Adrenal gland (tissue), 19 donors: ENCODE measurements at places on chromosomes 16 and 17.

GRCh38 chr17:35079547-35080423 is 16.3 kb upstream of the RFFL start:
- DNase-seq: no peak

DNA sequence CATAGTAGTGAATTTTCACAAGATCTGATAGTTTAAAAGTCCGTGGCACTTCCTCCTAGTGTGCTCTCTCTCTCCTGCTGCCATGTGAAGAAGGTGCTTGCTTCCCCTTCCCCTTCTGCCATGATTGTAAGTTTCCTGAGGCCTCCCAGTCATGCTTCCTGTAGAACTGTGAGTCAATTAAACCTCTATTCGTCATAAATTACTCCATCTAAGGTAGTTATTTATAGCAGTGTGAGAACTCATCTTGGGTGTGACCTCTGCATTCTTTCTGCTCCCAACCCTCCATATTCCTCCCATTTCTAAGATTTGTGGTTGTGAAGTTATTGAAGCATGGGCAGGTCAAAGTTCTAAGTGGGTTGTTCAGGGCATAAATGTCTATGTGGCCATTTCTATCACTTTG is 62.1 kb upstream of the ADAMTS18 start:
- DNase-seq: no peak

- DNase-seq: no peak
Measured at GRCh38 chr16:23368469-23368868, 66.4 kb downstream of the SCNN1B start.

DNA sequence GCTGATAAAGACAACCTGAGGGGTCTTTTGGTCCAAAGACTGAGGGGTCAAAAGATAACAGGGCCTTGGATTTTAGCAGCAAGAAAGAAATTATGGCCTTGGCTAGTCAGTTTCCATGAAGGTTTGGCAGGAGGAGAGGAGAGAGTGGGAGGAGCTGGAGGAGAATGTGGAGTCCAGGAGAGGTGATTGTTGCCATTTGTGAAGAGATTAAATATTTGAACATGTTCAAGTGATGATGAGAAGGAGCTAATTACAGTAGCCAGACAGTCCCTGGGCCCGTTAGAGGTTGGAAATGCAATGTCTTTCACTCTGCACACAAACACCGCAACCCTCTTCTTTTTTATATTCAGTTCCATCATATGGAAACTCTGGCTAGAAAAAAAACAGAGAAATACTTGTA is 68.6 kb downstream of the TNRC6C start:
- DNase-seq: no peak

DNA sequence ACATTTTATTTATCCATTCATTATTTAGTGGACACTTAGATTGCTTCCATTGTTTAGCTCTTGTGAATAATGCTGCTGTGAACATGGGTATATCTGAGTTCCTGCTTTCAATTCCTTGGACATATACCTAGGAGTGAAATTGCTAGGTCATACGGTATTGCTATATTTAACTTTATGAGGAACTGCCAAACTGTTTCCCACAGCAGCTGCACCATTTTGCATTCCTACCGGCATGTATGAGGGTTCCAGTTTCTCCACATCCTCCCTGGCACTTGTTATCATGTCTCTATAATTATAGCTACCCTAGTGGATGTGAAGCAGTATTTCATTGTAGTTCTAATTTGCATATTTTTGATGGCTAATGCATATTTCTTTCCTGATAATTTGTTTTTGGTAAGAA is 23.7 kb upstream of the DRG2 start:
- no peak for DNase-seq

- DNase-seq: no peak
Measured at GRCh38 chr17:36856903-36857381, 80.3 kb upstream of the LHX1 start.

DNA sequence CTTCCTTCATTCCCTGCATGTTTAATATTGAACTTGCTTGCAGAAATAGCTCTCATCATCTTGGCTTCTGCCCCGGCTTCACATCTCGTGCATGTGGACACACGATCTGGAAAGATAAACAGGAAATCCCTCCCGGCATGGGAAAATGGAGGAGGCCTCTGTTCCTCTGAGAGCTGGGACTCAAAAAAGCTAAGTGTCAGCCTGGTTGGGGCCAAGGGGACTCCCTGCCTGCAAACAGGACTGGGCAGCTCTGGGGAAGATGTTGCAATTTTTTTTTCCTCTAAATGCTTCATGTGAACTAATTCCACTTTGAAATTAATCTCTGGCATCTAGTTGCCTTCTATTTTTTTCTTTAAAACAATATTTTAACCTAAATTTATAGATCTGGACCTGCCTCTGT is 24.8 kb downstream of the ITPRIPL2 start:
- DNase-seq: peak; percentile 71

GRCh38 chr17:17114592-17115225 is 72.5 kb downstream of the MPRIP start:
- DNase-seq: no peak

DNA sequence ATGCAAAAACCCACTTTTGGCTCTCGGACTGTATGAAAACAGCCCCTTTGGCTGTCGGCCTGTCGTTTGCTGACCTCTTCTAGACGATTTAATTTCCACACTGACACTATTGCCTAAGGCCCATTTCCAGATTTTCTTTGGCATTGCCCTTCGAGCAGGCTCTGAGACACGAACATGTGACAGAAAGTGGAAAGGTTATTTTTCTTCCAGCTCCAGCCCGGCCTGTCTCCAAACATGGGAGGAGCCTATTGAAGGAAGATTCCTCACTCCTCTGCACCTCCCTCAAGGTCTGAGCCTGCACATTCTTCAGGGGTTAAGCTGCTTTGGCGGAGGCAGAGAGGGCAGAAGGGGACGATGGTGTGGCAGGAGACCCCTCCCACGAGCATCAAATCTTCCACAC is 85.9 kb upstream of the FOXF1 start:
- DNase-seq: no peak

- DNase-seq: no peak
Measured at GRCh38 chr16:75789237-75789636, 62.9 kb upstream of the CPHXL start.

- DNase-seq: no peak
Measured at GRCh38 chr17:65527857-65528591, 33.4 kb downstream of the AXIN2 start.

DNA sequence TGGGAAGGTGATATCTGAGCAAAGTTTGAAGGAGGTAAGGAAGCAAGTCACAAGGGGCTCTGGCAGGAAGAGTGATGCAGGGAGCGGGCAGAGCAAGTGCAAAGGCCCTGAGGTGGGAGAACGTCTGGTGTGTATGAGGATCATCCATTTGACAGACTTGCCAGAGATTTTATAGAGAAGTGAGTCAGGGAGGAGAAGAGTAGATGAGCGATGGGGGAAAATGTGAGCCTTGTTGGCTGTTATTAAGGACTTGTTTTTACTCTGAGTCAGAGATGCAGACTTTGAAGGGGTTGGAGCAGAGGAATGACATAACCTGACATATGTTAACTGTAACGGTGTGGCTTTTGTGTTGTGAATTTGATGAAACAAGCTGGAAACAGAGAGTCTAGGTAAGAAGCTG is 3.5 kb upstream of the CLEC10A start:
- no peak for DNase-seq

DNA sequence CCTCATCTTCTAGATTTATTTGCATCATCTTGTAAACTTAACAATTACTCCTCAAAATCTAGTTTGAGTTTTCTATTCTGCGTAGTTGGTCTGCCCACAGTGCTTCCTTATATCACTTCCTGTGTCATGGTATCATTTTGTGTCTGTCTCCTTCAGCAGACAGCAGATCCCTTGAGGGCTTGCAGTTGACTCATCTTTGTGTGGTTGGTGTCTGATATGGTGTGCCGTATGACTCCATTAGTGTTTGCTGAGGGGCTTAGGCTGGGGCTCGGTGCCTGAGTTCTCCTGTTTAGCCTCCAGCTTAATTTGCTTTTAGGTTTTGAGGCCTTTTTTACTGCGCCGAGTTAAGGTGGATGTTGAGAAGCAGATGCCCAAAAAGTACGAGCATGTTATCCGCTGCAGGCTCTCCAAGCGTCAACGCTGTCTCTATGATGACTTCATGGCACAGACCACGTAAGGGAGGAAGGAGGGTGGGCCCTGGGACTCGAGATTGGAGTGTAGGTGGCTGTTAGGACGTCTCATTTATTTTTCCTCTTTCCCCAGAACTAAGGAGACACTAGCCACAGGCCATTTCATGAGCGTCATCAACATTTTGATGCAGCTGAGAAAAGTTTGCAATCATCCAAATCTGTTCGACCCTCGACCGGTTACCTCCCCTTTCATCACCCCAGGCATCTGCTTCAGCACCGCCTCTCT is 16.9 kb downstream of the SRCAP start:
- no peak for DNase-seq

DNA sequence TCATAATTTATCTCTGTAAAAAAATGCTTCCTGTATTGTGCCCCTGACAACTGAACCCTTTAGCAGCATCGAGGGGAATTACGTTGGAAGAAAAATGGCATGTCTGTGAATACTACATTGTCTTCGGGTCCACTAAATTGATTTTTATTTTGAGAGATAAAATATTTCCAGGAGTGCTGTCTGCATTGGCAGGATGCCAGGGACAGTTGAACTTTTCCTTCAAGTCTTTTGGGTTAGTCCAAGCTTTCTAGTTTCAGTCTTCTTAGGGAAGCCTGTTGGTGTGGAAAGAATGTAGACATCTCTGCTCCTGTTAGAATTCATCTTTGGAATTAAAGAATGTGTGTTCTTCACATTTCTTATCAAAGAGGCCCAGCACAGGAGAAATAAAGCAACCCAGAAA is 557.9 kb downstream of the TMEM114 start:
- DNase-seq: no peak

DNA sequence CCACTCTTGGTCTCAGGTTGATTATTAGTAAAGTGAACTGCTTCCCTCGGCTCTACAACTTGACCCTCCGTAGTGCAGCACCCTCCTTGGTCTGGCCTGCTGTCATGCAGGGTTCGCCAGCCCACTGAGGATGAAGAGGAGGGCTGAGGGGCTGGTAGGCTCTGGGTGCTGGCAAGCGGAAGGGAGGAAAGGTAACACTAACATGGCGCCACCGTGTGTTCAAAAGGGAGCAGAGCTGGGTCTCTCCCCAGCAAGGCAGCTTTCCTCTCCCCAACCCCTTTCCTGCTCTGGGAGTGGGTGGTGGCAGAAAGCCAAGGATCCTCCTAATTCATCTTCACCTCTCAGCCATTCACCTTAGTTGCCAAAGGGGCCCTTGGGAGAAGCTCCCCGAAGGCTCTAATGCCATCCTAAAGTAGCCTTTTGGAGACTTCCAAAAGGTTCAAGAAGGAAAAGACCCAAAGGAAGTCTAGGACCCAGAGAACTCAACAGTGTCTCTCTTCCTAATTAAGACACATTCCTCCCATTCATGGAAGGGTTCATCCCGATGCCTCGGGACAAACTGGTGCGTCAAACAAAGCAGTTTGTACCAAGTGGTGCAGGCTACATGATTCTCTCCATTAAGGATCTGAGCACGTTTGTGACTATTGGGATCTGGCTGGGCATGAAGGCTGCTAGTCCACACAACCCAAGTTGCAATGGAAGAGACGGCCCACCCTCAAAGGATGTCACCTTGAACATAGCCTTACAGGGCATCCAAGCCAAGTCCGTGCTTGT is 90.8 kb upstream of the TOB1 start:
- peak; percentile 79 for DNase-seq

DNA sequence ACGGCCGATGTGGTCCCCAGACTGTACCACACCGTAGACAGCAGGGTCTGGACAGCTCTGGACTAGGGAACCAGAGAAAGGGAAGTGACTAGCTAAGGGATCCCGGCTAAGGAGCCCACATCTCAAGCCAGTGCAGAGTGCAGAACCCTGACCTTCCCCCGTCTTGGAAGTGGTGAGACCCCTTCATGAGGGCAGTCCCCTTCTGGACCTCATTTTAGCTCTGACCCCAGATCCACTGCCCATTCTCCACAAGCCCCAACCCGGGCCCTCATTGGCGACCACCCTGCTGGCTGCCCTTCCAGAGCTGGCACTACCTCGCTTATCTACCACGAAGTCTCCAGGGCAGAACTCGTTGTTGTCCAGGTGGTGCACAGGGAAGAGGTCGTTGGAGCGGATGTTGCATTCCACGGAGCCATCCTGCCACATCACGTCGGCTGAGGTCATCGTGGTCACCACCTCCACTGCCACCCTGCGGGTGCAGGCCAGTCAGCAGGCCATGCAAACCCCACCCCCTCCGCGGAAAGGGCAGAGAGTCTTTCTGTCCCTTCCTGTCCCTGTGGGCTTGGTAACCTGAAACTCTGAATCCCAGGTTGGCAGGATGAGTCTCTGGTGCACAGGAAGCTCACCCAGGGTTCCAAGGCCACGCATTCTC is 14.2 kb downstream of the SPHK1 start:
- no peak for DNase-seq
